NCI-H526 (cell line): ENCODE measurements at places on chromosomes 2 and 18.

GRCh38 chr18:31683968-31684278 is 458 bp downstream of the B4GALT6 start:
- peak; percentile 39 for DNase-seq

DNA sequence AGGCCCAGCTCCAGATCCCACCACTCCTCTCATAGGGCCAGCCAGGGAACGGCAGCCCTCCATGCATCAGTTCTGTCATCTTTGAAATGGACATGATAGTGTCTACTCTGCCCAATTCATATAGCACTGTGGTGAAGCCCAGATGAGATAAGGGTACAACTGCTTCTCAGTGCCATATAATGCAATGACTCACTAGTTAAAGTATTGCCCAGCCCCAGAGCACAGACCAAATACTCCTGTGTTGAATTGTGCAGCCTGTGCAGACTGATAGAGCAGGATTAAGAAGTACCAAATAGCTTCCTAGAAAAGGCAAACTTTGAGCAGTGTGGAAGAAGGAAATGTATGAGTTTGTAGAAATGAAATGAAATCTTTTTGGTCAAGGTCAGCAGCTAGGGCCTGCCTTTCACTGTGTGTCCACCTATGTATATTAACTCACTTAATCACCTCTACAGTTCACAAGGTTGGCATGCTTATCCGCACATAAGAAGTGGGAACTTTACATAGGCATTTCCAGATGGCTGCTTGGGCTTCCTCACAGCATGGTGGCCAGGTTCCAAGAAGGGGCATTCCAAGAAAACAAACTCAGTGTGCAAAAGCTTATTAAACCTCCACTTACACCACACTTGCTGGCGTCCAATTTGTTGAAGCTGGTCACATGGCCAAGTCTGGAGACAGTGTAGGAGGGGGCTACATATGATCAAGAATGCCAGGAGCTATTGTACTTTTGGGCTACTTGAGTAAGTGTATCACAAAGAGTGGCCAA is 102.8 kb upstream of the COPS8 start:
- no peak for DNase-seq

DNA sequence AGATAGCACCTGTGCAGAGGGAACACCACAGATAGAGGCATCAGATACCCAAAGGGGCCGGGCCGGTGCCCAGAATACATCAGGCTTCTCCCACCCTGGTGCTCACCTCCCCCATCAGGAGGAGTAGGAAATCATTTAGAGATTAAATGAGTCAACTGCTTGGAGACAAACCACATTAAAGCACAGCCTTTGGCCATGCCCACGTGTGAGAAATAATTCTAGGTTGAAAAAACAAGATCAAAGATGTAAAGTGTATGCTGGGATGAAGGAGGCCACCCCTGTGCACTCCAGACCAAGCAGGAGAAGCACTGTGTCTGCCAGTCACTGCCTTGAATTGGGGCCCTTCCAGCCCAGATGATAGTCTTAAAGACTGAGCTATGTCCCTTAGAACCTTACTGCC is 152.8 kb upstream of the ACAA2 start:
- DNase-seq = no peak

GRCh38 chr2:196172951-196173350 is 1.6 kb upstream of the STK17B start:
- no peak for DNase-seq

DNA sequence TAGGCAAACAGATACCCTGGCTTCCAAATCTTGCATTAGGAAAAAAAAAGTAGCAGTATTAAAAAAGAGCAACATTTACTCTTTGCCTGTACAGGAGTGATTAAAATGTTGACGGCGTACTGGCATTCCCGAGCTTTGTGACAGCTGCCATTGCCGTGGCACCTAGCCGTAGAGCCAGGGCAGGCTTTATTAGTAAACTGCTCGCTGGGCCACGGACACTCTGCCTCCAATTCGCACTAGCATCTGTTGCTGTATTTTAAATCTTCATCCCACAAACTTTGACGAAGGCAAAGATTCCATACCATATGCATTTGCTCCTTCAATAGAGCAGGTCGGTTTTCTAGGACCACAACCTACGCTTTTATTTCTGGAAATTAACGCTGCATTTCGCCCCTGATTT is 44.5 kb upstream of the EPHA4 start:
- no peak for DNase-seq

DNA sequence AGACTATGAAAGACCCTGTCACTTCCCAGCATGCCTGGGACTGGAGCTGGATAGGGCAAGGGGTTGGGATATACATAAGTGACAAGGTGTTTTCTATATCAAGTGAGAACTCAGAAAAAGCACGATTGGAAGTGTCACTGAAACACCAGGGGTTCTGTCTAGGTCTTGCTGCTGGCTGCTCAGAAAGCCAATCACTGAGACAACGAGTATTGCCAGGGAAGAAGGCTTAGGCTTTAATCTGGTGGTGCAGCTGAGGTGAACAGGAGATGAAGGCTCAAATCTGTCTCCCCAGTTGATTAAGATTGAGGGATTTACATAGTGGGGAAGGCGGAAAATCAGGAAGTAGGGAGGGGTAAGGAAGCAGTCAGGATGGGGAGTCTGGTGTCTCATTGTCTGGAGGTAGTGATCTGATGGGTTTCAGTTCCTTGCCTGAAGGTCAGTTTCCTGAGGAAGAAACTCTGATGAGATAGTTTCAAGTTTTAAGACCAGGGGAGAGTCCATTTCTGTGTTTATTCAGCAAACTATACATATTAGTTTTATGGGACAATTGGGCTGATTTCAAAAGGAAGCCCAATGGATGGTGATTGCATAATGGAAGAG is 3.5 kb upstream of the C2orf74 start:
- no peak for DNase-seq

GRCh38 chr2:62939735-62940491 is 110.7 kb upstream of the OTX1 start:
- no peak for DNase-seq

- DNase-seq = no peak
Observed at GRCh38 chr2:58156780-58157179, 84.3 kb downstream of the FANCL start.

DNA sequence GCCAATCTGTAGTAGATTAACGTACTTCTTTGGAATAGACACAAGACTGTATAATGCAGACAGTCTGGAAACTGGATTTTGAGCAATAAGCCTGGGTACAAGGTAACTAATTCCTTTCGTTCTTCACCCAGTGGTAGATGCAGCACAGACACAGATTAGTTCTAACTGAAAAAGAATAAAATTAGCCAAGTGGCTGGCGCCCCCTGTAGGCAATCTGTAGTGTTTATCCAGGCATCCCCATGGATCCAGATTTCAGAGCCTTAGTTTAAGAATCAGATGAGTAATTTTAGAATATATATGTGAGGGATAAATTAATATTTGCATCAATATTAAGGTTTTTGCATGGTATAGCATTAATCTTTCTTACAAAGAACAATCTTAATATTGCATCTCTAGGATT is 563.9 kb downstream of the DCC start:
- no peak for DNase-seq

- no peak for DNase-seq
Observed at GRCh38 chr18:14768241-14768640, 20.3 kb downstream of the ANKRD30B start.

DNA sequence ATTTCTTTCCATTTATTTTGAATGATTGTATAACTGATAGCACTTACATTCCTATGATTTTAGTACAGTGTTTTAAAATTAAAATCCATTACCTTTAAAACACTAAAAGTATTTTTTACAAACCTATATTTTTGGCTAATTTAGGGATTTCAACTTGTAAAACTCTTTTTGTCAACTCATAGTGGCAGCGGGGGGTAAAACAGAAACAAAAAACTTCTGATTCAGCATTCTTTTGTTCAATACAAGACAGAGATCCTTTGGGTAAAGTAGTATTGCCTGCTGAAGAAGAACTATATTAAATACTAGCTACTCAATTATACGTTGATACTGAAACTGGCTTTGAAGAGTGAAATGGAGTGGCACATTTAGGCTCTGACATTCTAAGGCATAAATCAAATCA is 437.4 kb upstream of the CDH19 start:
- DNase-seq = no peak

GRCh38 chr2:215870986-215871385 is 142.4 kb downstream of the MREG start:
- DNase-seq = no peak

DNA sequence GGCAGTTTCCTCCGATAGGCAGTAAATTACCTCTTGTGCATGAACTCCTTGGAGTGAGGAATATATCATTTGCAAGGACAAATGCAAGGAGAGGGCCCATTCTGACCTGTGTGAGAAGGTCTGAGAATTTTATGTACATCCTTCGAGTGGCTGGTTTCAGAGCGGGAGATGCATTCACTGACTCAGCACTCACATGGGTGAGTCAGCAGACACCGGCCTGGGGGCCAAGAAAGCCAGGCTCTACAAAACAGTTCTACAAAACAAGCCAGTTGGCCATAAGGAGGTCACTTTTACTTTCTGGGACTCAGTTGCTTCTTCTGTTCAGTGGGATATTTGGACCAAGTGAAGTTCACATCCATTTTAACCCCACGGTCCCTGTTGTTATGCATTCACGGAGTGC is 35.3 kb downstream of the CYP26B1 start:
- DNase-seq = no peak

- no peak for DNase-seq
Observed at GRCh38 chr2:209685340-209685739, 86.3 kb upstream of the UNC80 start.

DNA sequence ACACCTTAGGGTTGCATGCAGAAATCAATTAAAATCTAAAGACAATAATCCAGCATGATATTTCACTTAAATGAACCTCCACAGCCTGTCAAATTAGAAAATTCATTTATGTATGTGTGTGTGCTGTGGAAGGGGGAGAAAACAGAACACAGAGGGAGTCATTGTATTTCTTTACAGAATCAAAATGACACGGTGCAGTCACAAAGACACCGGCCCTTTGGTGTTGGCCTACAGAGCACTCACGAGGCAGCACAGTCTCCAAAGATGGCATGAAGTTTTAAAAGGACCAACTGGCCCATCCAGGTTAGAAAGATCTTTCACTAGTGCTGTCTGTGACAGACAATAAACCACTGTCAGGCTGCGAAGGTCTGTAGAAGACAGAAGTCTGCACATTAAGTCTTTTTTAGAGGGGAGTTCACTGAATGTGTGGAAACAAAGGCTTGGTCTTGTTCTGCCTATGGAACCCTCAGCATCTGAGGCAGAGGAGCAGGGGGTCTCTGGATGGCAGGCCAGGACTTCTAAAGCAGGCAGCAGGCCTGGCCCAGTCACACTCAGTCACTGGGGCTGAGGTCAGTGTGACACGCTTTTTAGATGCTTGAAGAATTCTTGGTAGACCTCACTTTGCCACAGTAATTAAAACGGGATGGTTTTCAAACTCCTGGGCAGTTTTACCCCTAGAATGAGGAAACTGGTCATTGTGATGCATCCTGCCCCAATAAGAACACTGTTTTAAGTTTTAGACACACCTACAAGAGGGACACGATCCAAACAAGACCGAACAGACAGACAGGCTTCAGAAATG is 184.9 kb downstream of the AFF3 start:
- no peak for DNase-seq

GRCh38 chr2:195613922-195614321 is 43.1 kb upstream of the SLC39A10 start:
- no peak for DNase-seq

- DNase-seq = no peak
Observed at GRCh38 chr18:10164271-10165071, 250.7 kb downstream of the VAPA start.

DNA sequence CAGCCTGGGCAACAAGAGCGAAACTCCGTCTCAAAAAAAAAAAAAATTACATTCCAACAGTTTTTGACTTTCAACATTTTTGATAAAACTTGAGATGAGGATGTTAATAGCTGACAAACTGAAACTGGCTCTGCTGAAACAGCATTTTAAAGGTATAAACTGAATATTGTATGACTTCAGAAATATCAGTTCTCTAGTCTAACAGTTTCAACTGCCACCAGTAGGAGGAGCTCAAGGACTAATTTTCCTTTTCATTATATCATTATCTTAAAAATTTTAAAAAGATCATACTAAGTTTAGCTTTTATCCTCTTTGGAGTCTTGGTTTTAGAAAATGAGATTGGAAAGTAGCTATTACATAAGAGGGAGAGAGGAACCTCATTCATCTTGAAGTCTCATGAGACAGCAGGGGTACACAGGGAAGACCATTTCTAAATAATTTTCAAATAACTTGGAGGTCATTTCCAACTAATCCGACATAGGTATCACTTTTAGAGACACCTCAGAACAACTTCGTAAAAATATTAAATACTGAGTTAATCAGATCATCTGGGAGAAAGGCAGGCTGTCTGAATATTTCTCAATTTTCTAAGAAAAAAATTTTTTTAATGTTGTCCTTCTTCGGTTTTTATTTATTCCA is 37.6 kb upstream of the MCM6 start:
- peak; percentile 59 for DNase-seq

- DNase-seq = no peak
Observed at GRCh38 chr2:181682026-181682789, 1.9 kb upstream of the NEUROD1 start.

DNA sequence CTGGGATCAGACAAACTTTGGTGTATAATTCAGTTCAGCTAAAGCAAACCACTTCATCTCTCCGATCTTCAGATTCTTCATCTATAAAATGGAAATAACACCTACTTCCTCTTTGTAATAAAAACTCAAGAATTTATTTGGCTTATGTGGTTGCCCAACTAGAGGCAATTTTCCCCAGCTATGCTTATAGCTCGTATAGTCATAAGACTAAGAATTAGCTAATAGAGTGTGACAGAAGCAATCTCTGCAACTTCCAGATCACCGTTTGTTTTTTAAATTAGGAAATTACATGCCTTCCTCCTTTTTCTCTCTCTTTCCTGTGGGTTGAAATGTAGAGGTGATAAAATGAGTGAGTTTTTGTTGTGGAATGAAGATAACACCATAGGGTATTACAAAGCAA is 35.3 kb upstream of the KCNF1 start:
- no peak for DNase-seq

- no peak for DNase-seq
Observed at GRCh38 chr2:55862673-55863390, 60.8 kb downstream of the EFEMP1 start.

GRCh38 chr2:7497178-7497577 is 580.0 kb downstream of the RNF144A start:
- DNase-seq = no peak

- no peak for DNase-seq
Observed at GRCh38 chr2:152097801-152098495, 896 bp downstream of the CACNB4 start.

DNA sequence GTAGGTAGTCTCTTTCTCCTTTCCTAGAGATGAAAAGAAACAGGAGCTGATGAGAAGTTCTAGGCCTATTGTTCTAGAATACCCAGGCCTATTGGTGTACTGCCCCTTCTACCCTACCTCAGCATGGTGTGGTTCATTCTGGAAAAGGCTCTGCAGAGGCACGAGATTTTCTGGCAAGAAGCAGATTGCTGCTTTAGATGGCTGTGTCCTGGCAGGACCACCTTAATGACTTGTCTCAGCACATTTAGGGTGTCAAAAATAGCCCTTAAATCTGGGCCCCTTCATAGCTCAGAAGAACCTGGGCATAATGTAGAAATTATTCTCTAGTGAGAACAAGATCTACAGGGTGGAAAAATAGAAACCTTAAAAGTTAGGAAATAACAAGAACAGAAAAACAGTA is 87.9 kb downstream of the BCL2L11 start:
- no peak for DNase-seq

- no peak for DNase-seq
Observed at GRCh38 chr2:96754317-96754716, 6.4 kb upstream of the CNNM4 start.
